ENCODE measurements at places on chromosomes 4 and X.

GRCh38 chr4:169152899-169153298 lies 117.9 kb downstream of the SH3RF1 start:
- no peak for DNase-seq

DNA sequence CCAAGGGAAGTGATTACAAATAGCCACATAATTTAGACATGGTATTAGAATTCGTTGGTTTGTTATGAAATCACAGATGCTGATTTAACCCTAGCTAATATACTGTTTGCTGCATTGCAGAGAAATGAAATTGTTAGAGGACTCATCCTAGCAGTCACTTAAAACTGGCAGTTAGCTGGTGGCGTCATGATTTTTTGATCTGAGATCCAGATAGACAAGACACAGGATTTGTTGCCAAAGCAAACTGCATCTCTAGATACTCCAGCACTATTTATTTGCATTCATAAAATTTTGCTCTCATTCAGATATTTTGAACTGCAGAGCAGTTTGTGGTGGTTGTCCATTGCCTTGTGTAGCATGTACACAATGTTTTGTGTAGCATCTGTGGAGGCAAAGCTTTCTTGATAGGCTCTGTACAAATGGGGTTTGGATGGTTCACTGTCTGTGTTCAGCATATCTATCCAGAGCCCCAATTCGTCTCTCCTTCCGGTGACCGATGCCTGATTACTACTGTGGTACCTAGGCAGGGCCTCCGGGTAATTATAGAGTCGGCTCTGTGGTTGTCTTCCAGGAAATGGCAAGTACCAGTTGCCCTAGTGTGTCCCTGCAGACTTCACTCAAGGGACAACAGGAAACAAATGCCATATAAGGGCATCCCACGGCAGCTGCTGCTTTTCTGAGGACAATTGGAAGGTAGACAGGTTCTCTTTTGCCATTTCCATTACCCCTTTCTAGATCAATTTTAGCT lies 30.1 kb upstream of the SPARCL1 start:
- DNase-seq: no peak

DNA sequence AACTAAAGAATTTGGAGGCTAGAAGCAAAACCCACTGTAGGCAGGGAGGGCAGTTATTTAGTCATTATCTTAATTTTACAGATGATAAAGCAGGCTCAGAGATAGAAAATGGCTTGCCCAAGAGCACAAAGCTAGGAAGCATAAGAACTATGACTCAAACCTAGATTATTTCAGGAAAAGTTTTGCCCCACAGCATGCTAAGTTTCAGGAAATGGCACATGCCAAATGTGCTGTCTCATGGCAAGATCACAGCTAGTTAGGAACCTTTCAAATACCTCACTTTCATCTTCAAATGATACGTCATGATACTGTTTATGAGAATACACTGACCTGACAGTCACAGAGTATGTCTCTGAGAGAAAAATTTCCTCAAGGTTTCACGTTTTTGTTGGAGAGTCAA lies 78.5 kb upstream of the SPANXC start:
- DNase-seq: no peak

DNA sequence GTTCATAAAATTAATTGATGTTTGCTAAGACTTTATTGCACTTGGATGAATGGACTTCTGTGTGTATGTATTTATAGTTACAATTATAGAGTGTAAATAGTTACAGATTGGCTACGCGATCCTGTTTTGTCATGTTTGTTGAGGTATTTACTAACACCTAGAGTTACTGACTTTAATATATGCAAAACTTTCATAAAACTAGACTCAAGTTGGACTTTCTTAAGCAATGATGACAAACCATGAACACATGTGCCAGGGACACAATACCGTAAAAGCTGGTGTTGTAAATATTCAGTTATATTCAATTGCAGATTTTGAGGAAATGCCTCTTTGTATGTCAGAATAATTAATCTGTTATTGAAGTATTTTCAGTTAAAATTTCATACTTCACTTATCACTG lies 6.1 kb downstream of the GRIA2 start:
- no peak for DNase-seq

- no peak for DNase-seq
These were observed 116.3 kb downstream of the SHROOM4 start for GRCh38 chrX:50697691-50698090.

Measured in left kidney (tissue), 8 donors.